ENCODE measurements at places on chromosomes 7 and 10. TPM values are rescaled to one million over a fixed set of nuclear protein-coding genes. Genes with fewer than 3 reads are reported as not detected.

Gene LMOD2
- not detected for total RNA-seq

Gene CCAR1
- total RNA-seq = 93.5 TPM

Gene ATOH7
- total RNA-seq = not detected

DNA sequence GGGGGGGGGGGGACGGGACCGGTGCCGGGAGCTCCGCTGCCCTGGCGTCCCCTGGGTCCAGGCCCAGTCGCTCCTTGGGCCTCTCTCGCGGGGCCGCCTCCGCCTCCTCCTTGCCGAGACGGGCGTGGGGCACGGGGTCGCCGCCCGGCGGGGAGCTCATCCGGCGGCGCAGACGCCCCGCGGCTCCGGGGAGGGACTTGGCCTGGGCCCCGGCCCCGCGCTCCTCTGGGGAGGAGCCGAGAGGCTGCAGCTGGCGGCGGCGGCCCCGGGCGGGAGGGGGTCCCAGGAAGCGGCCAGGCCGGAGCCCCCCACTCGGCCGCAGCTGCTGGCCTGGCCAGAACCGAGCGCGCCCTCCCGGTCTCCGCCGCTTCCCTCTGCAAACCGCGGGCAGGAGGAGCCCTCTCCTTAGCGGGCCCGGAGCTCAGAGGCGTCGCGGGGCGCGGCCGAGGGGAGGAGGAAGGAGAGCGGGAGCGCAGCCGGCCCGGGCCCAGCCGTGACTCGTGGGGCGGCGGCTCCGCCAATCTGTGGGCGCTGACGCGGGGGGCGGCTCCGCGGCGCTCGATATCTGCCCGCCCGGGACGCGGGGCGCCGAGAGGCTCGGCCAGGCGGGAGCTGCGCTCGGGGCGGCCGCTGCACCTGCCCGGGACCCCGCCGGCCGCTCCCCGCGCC, at the start of gene FAM20C:
Gene FAM20C, plus strand, starts transcription at position 591 of the 669 bp plus-strand sequence. CDS start 629 bp downstream, outside the sequence.
- peaks cover 3% of the 10 kb centered on the region for H3K4me1 ChIP-seq
- DNase-seq = peak; percentile 47
- peaks cover 34% of the 10 kb centered on the region for H3K27me3 ChIP-seq
- H3K36me3 ChIP-seq = no peaks in the 10 kb centered on the region
- peak within 1 kb of the TSS; percentile 58 for H3K4me3 ChIP-seq

GRCh38 chr10:86391986-86392722, 25.6 kb upstream of the GRID1 start:
- no peak overlapping the region for H3K4me3 ChIP-seq
- DNase-seq = no peak
- H3K27me3 ChIP-seq = peaks cover 18% of the 10 kb centered on the region
- H3K27ac ChIP-seq = no peak overlapping the region
- peaks cover 5% of the 10 kb centered on the region for H3K4me1 ChIP-seq
